Muscle of leg (tissue), 16 donors: ENCODE measurements at places on chromosomes 3 and 15.

DNA sequence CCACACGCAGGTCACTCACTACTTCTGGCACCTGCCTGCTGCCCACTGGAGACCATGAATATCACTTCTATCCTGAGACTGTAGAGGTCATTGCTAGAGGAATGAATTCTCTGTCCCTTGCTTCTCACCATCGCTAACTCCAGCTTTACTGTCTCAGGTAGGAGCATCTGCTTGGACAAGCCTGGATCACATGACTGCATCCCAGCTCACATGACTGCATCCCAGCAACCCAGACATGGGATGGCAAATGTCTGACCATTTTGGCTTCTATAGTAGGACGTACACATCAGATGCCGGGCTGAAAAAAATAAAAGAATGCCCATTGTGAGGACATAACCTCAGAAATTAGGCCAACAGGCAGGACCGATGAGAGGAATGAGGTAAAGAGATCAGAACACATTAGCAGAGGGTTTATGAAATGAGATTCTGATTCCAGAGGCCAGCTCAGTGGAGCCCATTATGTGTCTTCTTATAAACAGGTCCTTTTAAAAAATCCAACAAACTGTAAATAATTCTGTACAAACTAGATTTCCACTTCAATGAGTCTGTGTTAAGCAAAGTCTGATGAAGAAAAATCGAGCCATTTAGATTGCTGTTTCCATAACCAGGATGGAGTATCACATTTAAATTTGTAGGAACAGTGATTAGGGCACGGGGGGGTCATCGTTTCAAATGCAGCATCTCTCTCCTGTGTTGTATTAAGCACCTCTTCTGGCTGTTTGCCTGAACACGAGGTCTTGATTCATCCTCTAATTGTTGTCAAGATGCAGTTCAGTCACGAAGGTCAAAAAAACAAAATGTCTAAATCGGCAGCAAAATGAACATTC is 126.7 kb downstream of the MTHFS start:
- DNase-seq: no peak

DNA sequence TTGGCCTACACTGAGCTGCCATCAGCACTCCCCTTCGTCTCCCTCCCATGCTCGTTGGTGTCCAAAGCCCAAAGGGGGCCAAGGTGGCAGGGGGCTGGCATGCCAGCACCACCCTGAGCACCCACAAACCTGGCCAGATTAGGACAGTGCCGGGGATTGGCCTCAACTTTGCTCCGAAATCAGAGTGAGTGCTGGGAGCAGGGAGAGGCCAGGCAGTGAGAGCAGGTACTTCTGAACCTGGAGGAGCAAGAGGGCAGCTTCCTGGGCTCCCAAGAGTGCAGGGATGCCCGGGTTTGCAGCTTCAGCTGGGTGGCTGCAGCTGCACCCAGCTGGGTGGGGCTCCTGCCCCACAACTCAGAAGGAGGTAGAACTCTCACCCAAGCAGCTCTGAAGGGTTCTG is 563.0 kb downstream of the SI start:
- DNase-seq: no peak

DNA sequence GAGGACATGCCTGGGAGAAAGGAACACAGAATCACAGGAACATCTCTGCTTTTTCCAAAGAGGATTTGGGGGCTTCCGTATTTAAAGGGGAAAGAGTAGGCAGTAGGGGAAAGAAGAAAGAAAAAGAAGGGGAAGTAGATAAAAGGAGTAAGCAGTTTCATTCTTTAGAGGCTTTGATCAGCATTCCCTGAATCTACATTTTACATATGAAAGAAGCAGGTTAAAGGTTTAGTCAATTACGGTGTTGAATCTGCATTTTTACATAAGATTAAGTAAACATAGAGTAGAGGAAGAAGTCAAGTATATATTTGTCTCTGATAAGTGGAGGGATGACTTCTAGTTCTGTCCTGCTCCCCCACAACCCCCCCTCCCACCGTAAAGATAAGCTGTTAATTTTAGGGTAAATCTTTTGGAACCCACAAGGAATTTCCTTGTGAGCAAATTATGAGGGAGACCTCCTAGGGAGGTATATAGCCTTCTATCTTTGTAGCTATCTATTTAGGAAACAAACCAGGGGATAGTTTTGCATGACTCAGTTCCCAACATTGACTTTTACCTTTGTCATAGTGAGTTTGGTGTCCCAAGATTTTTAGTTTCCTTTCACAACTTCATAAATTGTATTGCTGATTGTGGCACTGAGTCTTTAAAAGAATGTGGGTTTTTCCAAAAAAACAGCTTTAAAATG is 8.7 kb upstream of the P2RY12 start:
- no peak for DNase-seq

GRCh38 chr15:51082246-51082645 is 12.5 kb downstream of the TNFAIP8L3 start:
- no peak for DNase-seq

GRCh38 chr3:100317912-100318311 is 16.6 kb upstream of the NIT2 start:
- no peak for DNase-seq

DNA sequence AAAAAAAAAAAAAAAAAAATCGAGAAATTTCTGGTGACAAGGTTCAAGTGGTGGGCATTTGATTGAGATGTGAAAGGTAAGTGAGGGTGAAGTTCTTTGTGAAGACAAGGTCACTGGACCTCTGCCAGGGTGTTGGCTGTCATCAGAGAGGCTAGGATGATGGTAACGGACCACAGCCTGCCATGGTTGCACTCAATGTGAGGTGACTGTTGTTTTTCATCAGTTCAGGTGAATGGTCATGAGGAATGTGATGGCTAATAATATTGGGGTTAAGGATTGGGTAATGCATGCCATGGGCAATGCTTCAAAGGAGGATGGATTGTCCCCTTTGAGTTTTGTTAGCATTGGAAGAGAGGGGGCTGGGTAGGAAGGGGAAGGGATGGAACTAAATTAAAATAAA is 4.3 kb upstream of the ALPK3 start:
- DNase-seq: no peak

- DNase-seq: no peak
Measured at GRCh38 chr15:40793216-40793989, 13.5 kb upstream of the ZFYVE19 start.

GRCh38 chr3:180633722-180634121 is 31.8 kb downstream of the TTC14 start:
- DNase-seq: no peak

DNA sequence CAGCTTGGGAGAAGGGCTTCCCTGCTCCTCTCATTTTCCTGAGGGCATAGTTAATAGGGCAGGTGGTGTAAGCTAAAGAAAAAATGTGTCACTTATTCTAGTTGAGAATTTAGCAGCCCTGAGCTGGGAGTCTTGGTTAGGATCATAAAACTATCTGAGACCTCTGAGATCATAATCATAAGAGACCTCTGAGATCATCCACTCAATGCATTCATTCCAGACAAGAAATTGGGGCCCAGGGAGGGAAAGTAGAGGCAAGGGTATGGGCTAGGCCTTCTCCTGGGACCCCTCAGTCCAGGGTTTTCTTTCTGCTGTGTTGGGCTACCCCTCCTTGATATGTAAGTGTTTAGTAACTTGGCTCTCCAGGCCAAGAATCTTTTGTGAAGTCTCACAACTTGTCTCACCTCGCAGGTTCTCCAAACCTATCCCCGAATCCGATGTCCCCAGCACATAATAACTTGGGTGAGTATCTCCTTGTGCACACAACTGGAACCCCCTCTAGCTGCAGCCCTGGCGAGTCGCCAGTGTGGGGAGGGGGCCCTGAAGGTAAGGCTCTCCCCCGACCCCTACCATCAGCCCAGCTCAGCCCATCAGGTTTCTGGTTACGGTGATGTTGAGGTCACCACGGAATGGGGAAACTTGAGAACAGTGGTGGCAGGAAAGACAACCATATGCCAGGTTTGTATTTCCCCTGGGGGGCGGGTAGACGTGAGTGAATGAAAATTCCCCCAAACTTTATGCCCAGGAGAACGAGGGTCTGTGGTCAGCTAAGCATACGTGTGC is 84.1 kb downstream of the AAGAB start:
- DNase-seq: no peak

DNA sequence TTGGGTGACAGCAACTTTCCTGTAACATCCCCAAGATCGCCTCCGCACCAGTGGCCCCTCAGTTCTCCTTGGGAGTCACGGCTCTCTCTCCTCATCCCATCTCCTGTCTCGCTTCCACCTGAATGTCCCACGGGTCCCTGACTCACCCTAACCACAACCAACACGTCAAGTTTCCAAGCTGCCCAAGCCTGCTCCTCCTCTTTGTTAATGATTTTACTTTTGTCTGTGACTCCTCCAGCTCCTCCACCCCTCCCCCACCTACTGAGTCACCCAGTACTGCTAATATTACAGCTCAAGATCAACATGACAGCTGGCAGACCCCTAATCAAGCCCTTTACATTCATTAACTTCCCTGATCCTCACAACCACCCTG is 39.3 kb downstream of the BDH1 start:
- DNase-seq: no peak

- DNase-seq: no peak
Measured at GRCh38 chr3:38360345-38360744, 13.8 kb downstream of the XYLB start.

DNA sequence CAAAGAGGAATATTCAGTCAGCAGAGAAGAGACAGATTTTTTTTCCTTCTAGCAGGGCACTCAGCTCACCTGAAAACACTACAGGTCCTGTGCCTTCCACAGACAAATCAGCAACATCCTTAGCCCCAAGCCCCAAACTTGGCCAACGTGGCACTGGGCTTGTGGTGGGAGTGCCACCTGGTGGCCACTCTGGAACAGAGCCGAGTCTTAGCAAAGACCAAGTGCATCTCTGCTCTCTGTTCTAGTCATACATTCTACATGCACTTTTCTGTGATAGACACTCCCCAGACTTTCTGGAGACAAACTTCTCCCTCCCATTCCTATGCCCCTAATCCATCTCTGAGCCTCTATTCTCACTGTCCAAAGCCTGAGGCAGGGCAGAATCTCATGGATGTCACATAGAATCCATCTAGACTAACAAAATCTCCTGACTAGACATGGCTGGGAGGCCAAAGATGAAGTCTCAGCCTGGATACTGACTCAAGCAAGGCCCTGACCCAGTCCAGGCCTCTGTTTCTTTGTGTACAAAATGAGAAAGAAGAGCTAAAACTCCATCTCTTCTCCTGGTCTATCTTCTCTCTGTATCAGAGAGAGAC is 5.1 kb upstream of the SEMA7A start:
- DNase-seq: peak; percentile 85

- DNase-seq: no peak
Measured at GRCh38 chr15:39788800-39789565, 6.3 kb upstream of the FSIP1 start.

DNA sequence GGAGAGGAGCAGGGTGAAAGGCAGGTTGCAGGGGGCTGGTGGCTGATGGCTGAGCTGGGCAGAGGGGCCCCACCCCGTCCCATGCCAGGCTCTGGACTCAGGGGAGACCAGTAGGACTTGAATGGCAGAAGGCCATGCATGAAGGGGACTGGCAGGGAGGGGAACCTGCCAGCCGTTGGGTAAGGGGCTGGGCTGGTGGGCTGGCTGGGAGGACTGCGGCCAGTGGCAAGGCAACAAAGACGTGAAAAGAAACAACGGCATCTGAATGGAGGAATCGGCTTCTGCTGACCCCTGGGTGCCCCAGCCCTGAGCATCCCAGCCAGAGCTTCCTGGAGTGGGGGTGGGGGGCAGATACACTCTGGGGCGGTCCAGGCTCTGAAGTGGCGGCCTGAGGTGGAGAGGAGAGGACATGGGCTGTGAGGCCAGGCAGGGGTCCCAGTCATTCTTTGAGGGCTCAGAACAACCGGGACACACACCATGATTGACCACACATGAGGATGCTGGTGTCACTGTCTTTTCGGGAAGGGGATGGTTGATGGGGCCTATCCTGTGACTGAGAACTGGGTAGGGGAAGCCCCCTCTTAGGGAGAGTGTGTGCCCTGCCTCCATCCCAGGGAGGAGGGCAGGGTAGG is 11.7 kb downstream of the GLYCTK start:
- DNase-seq: no peak

- DNase-seq: peak; percentile 32
Measured at GRCh38 chr15:76368122-76368621, 31.6 kb downstream of the ISL2 start.

- DNase-seq: no peak
Measured at GRCh38 chr3:117549716-117550115, 840.1 kb downstream of the TUSC7 start.

- no peak for DNase-seq
Measured at GRCh38 chr15:73017987-73018386, 34.3 kb upstream of the NEO1 start.

DNA sequence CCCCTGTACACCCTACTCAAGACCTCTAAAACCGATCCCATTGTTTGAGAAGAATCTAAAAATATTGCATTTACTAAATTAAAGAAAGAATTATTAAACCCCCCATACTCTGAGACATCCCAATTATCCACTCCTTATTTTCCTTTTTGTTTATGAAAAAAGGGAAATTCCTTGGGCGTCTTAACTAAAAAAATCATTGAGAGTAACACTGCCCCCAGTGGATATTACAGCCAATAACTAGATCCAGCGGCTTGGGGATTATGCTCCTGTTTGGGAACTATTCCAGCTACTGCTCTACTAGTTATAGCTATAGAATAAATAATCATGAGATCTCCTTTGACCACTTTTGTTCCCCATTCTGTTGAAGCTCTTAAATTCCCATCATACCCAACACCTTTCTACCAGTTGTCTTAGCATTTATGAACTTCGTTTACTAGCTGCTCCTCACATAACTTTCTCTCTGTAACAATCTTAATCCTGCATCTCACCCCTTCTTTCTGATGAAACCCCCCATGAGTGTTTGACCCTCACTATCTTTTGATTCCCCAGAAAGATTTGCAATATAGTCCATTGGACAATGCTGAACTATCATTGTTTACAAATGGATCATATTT is 12.7 kb upstream of the CFAP91 start:
- peak; percentile 17 for DNase-seq

DNA sequence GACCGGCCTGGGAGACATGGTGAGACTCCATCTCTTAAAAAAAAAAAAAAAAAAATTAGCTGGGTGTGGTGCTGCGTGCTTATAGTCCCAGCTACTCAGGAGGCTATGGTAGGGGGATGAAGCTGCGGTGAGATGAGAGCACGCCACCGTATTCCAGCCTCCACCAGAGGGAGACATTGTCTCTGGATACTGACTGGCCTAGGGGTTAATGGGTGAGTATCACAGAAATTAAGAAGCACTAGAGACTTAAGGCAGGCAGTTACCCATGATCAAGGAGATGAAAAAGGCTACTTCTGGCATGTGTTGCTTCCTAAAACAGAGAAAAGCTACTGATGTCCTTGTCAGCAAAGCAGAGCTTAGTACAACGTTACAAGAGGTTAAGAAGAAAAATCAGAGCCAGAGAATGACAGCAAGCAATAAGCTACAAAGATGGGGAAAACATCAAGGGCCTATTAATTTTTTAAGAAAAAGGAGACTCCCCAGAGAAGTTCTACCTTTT is 8.6 kb downstream of the TFRC start:
- DNase-seq: peak; percentile 83
